ENCODE measurements at places on chromosomes 12 and 14.

- DNase-seq: no peak
These were observed 4.0 kb upstream of the MGAT4C start for GRCh38 chr12:86260183-86260582.

DNA sequence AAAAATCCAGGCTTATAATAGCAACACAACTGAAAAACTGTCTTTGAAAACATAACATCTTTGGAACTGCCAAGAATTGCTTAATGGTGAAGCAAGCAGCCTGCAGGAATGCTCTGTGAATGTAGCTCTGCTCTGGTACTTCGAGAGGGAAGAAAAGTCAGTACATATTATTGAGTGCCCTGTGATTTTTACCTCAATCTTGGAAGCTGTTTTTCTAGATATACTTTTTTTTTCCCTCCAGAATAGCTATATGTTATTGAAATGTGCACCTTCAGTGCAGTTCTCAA is 508.1 kb downstream of the PCNX1 start:
- no peak for DNase-seq

DNA sequence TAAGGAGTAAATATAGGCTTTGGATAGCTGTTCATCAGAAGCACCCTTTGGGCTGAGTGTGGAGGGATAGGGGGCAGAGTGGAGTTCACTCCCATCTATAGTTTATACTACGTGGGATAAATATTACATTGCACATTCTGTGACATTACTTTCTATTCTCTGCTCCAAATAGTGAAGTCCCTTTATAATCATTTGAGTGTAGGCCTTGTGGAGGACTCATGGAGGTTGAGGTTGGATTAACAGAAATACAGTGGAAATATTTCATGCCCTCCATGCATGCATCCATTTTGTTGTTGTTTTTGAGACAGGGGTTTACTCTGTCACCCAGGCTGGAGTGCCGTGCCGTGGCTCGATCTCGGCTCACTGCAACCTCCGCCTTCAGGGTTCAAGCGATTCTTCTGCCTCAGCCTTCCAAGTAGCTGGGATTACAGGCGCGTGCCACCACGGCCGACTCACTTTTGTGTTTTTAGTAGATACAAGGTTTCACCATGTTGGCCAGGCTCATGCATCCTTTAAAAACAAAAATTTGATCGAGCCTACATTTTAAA is 1.4 kb downstream of the CHPT1 start:
- DNase-seq: no peak

GRCh38 chr12:76820888-76821482 is 57.1 kb downstream of the ZDHHC17 start:
- no peak for DNase-seq

DNA sequence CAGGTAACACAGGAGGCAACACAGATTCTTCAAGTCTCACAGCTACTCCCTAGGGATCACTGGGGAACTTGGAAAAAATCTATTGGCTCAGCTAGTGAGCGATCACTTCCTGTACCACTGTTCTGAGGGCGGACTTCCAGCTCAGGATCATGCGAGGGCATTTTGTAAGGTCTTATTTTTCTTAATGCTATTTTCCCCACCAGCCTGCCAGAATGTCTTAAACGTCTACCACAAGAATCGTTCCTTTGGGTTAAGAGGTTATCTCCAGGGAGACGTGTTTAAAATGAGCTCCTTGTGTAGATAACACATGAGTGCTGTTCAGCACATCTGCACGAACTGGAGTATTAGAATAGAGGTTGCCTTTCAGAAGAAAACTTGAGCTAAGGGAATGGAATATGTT is 162.6 kb downstream of the ETNK1 start:
- no peak for DNase-seq

- DNase-seq: no peak
These were observed 62.2 kb upstream of the CAPRIN2 start for GRCh38 chr12:30816742-30817465.

- DNase-seq: no peak
These were observed 18.1 kb upstream of the FBRSL1 start for GRCh38 chr12:132471858-132472255.

DNA sequence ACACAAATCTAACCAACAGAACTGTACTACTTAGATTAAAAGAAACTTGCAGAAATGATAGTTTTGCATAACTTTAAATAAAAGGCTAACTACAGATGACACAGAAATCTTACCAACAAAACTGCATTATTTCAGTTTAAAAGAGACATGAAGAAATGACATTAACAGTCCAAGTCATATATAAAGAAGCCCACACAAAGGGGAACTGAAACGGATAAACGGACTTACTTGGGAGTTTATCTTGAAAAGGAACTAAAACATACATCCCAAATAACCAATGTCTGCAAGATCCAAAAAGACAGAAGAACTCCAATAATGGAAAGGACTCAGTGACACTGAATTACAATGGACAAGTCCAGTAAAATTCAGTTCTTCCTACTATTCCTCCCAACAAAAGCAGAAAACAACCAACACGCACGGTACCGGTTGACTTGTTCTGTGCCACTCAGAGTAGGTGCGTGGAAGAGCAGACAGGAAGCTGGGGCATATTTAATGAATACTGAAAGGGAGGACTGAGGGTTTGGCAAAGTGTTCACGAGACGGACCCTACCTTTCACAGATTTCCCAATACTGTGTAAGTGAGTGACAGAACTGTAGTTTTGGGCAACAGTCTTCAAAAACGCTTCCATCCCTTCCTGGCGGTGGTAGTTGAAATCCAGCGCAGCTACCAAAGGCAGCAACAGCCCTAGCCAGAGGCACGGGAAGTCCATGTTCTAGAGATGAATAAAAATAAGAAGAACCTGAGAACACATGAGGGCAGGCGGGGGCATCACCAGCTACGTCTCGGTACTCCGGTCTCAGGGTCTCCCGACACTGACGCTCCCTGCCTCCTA is 627 bp downstream of the CPM start:
- DNase-seq: no peak

GRCh38 chr12:111034886-111035577 is 114.7 kb upstream of the MYL2 start:
- DNase-seq: no peak

- DNase-seq: no peak
These were observed 115.7 kb downstream of the ANO6 start for GRCh38 chr12:45331552-45331951.

- no peak for DNase-seq
These were observed 45.3 kb upstream of the SINHCAF start for GRCh38 chr12:31371256-31371620.

- no peak for DNase-seq
These were observed 57.6 kb downstream of the BEGAIN start for GRCh38 chr14:100529561-100530031.

GRCh38 chr12:29164477-29165393 is 15.7 kb downstream of the FAR2 start:
- no peak for DNase-seq

DNA sequence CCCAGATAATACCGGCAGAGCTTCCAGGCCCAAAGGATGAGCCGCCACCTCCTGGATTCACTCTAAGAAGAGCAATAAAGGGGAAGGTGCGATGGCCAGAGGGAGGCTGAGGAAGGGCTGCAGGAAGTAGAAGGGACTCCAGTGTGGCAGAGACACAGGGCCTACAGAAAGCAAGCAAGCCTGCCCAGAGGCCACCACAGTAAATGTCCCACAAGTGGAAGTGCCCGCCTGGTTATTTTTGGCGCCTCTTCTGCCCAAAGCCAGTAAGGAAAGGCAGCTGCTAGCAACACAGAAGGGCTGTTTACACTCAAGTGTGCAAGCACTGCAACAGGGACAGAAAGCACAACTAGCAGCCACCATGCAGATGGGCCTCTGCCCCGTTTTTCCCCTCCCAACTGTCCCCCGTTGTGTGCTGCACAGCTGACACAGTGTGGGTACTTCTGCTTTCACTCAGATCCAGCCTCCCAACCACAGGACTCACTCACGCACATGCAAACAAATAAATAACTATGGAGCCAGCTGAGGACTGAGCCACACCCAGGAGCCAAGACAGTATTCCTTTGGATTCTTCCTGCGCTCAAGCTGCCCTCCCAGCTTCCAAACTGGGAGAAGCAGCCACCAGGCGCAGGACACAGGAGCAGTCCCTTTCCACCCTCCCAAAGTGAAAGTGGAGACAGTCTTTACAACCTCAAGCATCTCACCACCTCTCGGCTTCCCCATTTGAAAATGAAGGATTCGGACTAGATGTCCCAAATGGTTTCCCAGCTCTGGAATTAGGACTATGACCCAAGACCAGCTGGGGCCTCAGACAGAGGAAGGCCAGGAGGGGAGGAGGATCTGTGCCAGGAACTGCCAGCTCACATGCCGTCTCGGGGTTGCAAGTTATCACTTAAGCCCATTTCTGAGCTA is 40.0 kb upstream of the PNMA1 start:
- DNase-seq: no peak

GRCh38 chr14:38221077-38221476 is 13.4 kb downstream of the SSTR1 start:
- DNase-seq: no peak

DNA sequence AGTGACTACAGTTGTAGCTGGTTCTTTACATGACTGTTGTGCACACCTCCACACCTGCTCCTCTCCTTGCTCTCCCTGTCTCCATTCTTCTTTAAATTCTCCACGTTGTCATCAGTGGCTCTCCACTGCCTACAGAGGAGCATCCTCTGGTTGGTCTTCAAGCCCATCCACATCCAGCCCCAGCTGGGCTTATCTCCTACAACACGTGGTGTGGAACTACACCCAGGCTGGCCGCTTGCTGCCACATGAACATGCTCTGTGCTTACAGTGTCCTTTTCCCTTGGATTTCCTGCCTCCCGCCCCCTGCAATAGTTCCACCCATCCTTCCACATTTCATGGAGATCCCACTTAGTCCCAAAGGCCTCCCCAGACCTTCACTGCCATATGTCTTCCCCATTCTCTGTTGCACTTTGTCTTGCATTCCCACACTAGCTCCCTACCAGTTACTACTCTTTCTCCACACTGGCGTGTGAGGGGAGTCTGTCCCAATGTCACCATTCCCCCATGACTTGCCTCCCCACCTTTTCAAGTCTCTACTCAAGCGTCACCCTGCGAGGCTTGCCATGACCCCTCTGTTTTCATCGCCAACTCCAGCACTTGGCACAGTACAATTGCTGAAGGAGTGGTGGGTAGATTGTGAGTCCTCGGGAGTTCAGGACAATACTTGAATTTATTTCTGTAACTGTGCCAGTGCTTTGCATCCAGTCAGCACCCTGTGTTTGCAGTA is 9.8 kb upstream of the MCRS1 start:
- no peak for DNase-seq

DNA sequence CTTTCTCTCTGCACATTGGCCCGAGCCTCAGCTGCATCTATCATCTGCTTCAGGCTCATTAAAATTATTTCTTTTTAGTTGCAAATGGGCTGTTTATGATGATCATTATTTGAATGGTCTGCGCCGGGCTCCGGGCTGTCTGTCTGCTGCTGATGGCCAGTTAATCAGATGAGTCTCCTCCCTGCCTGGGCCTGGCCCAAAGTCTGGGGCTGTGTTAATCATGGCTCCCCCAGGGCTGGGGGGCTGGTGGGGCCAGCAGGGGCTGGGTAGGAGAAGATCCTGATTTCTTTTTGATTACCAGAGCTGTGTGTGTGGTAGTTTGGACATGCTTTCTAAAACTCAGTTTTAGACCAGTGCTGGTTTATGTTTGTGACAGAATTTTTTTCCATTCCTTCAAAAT is 159.1 kb downstream of the PHETA1 start:
- DNase-seq: no peak

DNA sequence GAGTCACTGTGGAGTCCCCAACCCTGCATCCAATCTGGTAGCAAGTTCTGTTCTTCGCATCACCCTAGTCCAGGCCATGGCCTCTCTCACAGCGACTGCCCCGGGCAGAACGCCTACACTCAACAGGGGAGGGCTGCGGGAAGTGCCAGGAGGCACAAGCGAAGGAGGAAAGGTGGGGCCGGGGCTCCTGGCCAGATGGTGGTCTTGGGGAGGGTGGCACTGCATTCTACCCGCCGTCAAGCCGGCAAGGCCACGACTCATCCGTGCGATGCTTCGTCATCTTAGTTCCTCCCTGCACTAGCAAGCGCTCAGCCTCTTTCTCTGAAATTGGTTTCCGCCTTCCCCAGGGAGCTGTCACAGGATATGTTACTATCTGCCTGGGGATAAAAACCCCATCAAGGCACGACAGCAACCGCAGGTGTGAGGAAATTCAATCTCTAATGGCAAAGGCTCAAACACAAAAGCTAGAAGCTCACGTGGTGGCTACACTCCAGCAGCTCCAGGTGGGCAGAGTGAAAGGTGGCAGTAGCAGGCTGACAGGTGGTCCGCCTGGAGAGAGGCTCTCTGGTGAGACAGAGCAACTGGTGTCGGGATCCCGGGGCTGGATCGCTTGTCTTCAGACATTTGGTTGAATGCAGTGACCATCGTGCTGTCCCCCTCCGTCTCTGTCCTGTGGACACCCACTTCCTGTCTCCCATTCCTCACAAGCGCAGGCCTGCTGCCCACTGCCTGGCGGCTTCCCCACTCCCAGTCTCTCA is 34.1 kb downstream of the ACADS start:
- DNase-seq: no peak

DNA sequence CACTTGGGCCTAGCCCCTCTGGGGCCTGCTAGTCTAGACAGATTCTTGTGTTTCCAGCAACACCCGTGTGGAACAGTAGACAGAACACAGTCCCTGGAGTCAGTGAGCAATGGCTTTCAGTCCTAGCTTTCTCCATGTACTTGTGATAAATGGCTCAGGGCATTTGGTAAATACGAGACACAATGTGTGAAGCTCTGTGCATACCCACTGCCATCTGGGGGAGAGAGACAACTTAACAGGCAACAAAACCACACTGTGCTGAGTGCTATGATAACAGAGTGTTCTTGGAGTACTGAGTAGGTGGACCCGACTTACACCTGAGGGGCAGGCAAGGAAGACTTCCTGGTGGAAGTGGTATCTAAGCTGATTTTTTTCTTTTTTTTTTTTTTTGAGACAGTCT is 86.3 kb upstream of the TBX3 start:
- no peak for DNase-seq

GRCh38 chr14:50047274-50047676 is 69.1 kb downstream of the VCPKMT start:
- no peak for DNase-seq

- DNase-seq: no peak
These were observed 189.5 kb upstream of the NTF3 start for GRCh38 chr12:5242440-5242839.

DNA sequence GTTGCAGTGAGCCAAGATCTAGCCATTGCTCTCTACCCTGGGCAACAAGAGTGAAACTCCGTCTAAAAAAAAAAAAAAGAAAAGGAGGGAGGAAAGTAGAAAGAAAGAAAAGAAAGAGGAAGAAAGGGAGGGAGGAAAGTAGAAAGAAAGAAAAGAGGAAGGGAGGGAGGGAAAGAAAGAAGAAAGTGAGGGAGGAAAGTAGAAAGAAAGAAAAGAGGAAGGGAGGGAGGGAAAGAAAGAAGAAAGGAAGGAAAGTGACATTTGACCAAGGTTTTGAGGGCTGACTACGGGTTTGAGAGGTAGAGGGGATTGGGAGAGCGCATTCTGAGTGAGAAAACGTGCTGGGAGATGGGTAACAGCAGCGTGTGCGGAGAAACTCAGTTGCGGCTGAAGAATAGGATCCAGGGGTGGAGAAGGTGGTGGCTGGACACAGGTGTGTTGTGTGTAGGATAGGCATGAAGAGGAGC is 521 bp upstream of the PAPLN start:
- no peak for DNase-seq

GRCh38 chr14:37114002-37114401 is 58.4 kb downstream of the SLC25A21 start:
- no peak for DNase-seq
